Smooth muscle cell of the pulmonary artery (primary cell): ENCODE measurements at places on chromosomes 12 and 14. TPM values are rescaled to one million over a fixed set of nuclear protein-coding genes. Genes with fewer than 3 reads are reported as not detected.

The RILPL1 gene
- total RNA-seq = 10.8 and 17.1 TPM in 2 replicates

The FZD10 gene
- not detected in 2 replicates for total RNA-seq

The PPP4R4 gene
- total RNA-seq = 0.33 and 1.4 TPM in 2 replicates

The KLHL33 gene
- 0.03 and 0.07 TPM in 2 replicates for total RNA-seq

The TSPAN19 gene
- not detected in 2 replicates for total RNA-seq

The HVCN1 gene
- total RNA-seq = 2.3 and 2.7 TPM in 2 replicates

The SALL2 gene
- 5.0 and 6.0 TPM in 2 replicates for total RNA-seq

The PTPRO gene
- 1.9 and 2.2 TPM in 2 replicates for total RNA-seq

The SLC35F4 gene
- not detected in 2 replicates for total RNA-seq

The BTBD6 gene
- total RNA-seq = 37.7 and 73.1 TPM in 2 replicates

The DTX1 gene
- total RNA-seq = 0.03 TPM in 1 of 2 replicates, not detected in the other

The TMEM260 gene
- 14.0 and 17.8 TPM in 2 replicates for total RNA-seq

The FOS gene
- 41.1 and 43.9 TPM in 2 replicates for total RNA-seq

The FAM90A1 gene
- 0.13 TPM in 1 of 2 replicates, not detected in the other for total RNA-seq

The MIPOL1 gene
- total RNA-seq = 10.2 and 16.3 TPM in 2 replicates

The BCL7A gene
- 6.6 and 7.1 TPM in 2 replicates for total RNA-seq

The PRKD1 gene
- 15.4 and 40.5 TPM in 2 replicates for total RNA-seq

The TSPAN9 gene
- 63.0 and 87.8 TPM in 2 replicates for total RNA-seq

The CLEC4C gene
- total RNA-seq = not detected in 2 replicates
